ENCODE measurements at places on chromosomes 1 and 21.

GRCh38 chr1:37633040-37633937 is 1.4 kb downstream of the RSPO1 start:
- ATAC-seq, result no peak

- no peak for ATAC-seq
Observed at GRCh38 chr1:29281571-29281970, 45.2 kb downstream of the PTPRU start.

- no peak for ATAC-seq
Observed at GRCh38 chr21:31201144-31201543, 142.9 kb downstream of the TIAM1 start.

DNA sequence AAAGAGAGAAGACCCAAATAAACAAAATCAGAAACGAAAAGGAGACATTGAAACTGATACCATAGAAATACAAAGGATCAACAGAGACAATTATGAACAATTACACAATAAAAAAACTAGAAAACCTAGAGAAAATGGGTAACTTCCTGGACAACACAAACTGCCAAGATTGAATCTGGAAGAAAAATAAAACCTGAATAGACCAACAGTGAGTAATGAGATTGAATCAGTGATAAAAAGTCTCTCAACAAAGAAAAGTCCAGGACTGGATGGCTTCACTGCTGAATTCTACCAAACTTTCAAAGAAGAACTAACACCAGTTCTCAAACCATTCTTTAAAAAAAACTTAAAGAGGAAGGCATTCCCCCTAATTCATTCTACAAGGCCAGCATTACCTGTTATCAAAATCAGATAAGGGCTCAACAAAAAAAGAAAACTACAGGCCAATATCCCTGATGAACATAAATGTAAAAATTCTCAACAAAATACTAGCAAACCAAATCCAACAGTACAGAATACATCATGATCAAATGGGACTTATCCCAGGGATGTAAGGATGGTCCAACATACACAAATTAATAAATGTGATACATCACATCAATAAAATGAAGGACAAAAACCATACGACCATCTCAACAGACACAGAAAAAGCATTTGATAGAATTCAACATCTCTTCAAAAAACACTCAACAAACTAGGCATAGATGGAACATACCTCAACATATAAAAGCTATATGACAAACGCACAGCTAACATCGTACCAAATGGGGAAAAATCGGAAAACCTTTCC is 119.9 kb downstream of the ACBD6 start:
- no peak for ATAC-seq

- no peak for ATAC-seq
Observed at GRCh38 chr1:101022294-101022693, 3.3 kb downstream of the DPH5 start.
